ENCODE measurements at places on chromosomes 1 and 21. TPM values are rescaled to one million over a fixed set of nuclear protein-coding genes. Genes with fewer than 3 reads are reported as not detected.

Gene TMCO4
- 12.5 TPM for polyA plus RNA-seq

Gene IGSF3
- polyA plus RNA-seq: 0.02 TPM

Gene ITGB2
- polyA plus RNA-seq: not detected

DNA sequence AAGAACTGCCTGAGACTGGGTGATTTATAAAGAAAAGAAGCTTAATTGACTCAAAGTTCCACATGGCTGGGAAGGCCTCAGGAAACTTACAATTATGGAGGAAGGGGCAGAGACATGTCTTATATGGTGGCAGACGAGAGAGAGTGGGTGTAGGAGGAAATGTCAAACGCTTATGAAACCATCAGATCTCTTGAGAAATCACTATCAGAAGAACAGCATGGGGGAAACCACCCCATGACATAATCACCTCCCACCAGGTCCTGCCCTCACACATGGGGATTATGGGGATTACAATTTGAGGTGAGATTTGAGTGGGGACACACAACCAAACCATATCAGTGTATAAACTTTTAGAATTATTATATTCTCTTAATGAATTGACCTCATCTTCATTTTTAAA lies 335.9 kb upstream of the DPYD start:
- DNase-seq: no peak

DNA sequence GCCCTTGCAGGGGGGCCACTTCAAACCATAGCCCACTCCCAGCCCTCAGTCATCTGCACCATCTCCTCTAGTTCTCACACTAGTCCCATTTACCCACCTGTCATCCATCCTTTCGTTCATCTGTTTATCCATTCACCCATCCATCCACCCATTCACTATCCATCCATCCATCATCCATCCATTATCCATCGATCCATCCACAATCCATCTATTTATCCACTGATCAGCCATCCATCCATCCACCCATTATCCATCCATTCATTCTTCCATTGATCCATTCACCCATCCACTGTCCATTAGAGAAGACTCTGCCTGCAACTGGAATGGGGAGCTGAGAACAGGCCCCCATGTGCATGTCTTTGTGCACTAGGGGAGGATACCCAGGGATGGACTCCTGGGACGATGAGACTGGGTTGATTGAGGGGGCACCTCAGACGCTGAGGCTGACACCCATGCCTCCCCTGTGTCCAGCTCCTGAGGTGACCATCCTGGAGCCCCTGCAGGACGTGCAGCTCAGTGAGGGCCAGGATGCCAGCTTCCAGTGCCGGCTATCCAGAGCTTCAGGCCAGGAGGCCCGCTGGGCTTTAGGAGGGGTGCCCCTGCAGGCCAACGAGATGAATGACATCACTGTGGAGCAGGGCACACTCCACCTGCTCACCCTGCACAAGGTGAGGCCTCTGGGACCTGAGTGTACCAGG lies 97.9 kb downstream of the TRIM11 start:
- DNase-seq: no peak

DNA sequence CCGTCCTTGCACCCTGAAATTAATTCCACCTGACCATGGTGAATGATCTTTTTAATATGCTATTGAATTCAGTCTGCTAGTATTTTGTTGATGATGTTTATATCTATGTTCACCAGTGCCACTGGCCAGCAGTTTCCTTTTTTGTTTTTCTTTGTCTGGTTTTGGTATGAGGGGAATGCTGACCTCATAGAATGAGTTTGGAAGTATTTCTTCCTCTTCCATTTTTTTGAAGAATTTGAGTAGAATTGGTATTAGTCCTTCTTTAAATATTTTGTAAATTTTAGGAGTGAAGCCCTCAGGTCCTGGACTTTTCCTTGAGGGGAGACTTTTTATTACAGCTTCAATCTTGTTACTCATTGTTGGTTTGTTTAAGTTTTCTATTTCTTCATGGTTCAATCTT lies 231.6 kb downstream of the MRPL39 start:
- DNase-seq: no peak

DNA sequence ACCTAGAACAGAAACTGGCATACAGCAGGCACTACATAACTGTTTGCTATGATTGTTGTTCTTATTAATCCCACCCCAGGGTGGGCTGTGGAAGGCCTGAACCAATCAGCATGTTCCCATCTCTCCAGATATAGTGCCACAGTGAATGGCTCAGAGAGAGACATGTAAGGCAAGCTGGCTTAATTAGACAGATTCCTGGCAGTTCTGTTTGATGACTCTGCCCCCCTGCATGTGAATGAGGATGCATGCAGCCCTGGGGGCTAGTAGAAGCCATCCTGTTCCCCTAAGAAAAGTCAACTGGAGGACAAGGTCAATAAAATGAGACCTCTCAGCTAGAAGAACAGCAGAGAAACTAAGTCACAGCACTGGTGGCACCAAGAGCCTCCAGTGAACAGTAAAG lies 130.3 kb downstream of the GLIS1 start:
- no peak for DNase-seq

GRCh38 chr1:46133181-46133658 lies 791 bp upstream of the PIK3R3 start:
- no peak for DNase-seq

GRCh38 chr1:115091572-115091971 lies 2.3 kb upstream of the TSPAN2 start:
- DNase-seq: no peak

DNA sequence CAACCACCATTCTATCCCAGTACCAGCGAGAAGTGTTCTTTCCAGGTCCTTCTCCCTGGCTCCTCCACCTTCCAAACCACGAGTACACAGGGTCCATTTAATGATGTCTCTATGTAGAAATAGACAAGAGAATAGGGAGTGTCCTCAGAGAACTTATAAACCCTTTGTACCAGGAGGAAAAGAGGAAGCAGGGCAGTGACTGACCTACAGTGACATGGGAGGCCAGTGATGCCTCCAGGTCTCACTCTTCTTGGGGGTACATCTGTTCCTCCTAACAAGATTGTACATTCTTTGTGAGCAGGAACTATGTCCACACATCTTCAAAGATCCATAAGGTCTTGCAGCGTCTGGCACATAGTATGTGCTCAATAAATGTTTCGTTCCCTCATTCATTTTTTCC lies 18.7 kb upstream of the FMOD start:
- no peak for DNase-seq

DNA sequence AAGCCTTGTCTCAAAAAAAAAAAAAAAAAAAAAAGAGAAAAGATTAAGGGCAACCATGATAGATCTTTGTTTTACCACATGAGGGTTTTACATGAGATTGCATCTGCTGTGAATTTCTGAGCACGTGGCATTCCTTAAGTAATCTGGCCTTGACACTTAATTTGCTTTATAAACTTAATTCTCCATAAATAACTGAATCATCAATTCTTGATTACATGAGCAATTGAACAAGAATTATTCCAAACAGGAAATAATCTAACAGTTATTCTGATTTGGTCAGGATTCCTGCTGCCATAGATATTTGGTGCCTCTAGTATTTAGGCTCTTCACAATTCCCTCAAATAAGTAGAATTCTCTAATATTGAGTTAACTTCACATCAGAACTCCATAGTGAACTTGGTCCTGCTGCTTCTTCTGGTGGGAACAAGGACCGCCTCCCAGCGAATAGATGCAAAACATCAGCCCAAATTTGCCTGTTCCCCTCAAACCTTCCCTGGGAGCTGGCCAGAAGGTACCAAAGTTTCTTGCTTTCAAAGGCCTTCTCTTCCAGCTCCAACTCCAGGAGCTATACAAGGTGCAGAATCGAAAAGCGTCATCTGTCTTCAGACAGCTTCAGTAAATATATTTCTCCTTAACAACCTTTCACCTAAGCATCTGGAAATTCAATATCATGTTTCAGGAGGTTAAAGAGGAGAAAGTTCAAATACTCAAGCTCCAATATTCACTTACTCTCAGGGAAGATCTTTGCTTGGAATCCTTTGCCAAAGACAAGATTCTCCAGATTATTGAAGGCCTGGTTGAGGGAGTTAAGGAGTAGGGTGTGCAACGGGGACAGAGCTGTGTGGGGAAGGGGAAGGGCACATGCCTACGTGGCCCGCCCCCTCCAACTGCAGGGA lies 1.0 kb downstream of the KRTCAP2 start:
- no peak for DNase-seq

DNA sequence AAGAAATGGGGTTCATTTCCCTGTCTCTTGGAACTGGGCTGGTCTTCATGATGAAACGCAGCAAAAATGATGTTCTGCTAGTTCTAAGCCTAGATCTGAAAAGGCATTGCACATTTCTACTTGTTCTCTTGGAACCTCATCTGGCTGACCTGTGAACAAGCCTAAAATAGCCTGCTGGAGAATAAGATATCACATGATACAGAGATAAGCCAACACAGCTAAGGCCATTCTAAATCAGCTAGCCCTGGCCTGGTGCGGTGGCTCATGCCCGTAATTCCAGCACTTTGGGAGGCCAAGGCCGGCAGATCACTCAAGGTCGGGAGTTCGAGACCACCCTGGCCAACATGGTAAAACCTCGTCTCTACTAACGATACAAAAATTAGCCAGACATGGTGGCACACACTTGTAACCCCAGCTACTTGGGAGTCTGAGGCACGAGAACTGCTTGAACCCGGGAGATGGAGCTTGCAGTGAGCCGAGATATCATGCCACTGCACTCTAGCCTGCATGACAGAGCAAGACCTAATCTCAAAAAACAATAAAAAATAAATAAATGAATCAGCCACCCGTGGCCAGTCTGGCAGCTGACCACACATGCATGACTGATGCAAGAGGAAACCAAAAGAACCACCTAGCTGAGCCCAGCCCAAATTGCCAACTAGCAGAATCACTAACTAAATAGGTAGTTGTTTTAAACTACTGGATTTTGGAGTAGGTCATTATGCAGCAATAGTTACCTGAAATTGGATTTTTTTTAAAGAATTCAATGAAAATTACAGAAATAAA lies 18.0 kb downstream of the CD244 start:
- DNase-seq: no peak
